Stimulated activated CD8-positive, alpha-beta memory T cell treated with anti-CD3 and anti-CD28 coated beads, Interleukin-4, amount 100 ng/mL, for 48 hours (primary cell): ENCODE measurements at places on chromosomes 4 and X.

- no peak for DNase-seq
Measured at GRCh38 chr4:108092288-108092687, 76.4 kb downstream of the LEF1 start.

DNA sequence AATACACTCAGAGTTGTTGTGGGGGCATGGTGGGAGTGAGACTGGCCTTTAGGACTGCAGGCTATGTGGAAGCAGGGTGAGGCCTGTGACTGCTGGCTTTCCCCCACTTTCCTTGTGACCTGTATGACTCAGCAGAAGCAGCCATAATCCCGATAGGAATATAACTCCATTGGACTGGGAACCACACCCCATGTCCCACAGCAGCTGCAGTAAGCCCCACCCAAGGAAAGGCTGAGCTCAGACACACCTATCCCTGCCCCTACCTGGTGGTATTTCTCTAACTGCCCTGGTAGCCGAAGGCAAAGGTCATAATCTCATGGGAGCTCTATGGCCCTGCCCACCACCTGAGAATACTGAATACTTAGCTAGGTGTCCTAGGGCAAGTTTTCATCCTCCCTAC lies 169.3 kb downstream of the GC start:
- DNase-seq = no peak

DNA sequence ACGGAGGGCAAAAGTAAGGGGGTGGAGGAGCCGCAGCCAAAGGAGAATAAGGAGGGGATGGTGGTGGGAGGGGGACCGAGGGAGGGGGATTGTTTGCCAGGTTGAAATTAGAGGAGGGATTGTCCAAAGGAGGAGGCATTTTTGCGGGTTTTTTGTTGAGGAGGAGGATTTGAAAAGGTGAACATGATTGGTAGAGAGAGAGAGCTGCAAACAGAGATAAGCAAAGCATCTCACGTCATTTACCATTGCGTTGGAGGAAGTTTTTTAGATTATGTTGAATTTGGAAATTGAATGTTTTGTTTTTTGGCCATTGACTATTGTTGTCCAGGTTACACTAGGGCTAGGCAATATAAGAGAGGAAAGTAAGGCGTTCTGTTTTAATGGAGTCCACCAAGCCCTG lies 54.5 kb upstream of the ABCB7 start:
- no peak for DNase-seq

DNA sequence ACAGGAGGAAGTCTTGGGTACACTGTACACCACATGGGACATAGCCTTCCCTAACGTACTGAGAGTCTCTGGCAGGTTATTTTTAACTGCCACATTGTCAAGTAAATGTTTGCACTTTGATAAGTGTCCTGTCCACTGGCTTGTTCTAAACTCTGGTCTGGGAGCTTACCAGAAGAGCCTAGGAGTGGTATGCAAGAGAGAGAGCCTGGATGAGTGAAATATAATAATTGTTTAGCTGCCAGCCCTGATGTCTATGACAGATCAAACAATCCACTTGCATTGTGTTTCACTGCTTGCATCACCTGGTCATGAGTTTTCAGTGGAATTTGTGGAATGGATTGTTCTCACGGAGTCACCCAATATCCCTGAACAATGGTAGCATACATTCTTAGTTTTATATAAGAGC lies 91.6 kb downstream of the SHROOM3 start:
- DNase-seq = no peak

GRCh38 chr4:147571036-147571770 lies 46.0 kb upstream of the TMEM184C start:
- no peak for DNase-seq

DNA sequence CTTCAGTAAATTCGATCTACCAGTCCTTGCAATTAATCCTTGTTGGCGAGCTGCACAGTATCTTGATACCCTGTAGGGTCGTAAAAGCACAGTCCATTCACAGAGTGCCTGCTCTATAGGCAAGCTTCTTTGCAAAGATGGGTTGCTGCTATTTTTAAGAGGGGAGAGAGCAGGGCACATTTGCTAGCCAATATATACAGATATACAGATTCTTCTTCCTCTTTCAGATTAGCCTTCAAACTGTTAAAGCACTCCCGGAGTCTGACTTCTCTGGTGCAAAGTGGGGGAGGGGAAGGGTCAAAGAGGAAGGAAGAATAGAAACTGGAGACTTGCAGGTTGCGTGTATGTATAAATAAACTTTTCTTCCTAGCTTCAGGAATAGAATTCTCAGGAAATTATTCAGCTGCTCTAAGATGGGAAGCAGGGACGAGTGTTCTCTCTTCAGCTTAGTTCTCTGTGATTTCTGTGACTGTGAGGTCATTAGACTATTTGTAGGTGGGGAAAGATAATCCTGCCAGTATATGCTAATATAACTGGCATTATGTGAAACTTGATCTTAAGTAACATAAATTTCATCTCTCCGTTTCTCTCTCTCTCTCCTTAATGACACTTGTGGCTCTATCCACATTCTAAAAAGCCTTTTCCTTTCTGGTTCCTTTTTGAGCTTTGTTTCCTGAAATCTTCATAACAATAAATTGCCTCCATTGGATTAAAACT lies at the start of gene CYSLTR1:
Gene CYSLTR1 (minus strand): TSS at position 242 of the 717 bp plus-strand sequence. CDS start 53,865 bp downstream, outside the sequence.
- DNase-seq = no peak

DNA sequence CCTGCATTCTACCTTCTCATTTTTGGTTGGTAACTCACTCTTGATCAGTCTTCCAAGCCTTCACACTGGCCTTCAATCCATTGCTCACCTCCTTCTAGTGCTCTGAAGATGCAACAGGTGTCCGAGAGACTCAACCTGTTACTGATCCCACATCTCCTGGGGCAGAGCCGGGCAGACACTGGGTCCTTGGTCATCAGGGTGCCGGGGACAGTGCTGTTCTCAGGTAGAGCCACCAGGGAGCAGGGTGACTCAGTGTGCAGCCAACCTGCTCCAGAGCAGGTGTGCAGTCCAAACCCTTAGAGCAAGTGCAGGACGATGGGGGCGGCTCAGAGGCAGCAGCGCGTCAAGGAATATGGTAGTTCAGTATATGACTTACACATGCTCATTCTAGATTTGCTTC lies 188.4 kb downstream of the DHX15 start:
- no peak for DNase-seq

GRCh38 chrX:117327373-117327772 lies 789.2 kb downstream of the KLHL13 start:
- DNase-seq = no peak

DNA sequence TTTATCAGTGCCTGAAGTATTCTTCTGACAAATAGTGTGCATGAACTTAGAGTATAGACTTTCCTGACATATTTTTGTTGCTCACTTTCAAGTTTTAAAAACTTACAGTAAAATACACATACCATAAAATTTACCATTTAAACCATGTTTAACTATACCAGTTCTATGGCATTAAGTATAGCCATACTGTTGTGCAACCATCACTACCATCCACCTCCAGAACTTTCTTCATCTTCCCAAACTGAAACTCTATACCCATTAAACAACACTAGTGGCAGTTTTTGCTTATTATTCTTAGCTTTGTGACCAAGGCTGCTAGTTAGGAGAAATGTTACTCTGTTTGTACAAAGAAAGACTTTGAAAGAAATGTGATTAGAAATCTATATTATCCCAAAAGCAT lies 25.8 kb downstream of the ATP7A start:
- DNase-seq = no peak

GRCh38 chr4:12729384-12729783 lies 754.8 kb downstream of the RAB28 start:
- DNase-seq = no peak

DNA sequence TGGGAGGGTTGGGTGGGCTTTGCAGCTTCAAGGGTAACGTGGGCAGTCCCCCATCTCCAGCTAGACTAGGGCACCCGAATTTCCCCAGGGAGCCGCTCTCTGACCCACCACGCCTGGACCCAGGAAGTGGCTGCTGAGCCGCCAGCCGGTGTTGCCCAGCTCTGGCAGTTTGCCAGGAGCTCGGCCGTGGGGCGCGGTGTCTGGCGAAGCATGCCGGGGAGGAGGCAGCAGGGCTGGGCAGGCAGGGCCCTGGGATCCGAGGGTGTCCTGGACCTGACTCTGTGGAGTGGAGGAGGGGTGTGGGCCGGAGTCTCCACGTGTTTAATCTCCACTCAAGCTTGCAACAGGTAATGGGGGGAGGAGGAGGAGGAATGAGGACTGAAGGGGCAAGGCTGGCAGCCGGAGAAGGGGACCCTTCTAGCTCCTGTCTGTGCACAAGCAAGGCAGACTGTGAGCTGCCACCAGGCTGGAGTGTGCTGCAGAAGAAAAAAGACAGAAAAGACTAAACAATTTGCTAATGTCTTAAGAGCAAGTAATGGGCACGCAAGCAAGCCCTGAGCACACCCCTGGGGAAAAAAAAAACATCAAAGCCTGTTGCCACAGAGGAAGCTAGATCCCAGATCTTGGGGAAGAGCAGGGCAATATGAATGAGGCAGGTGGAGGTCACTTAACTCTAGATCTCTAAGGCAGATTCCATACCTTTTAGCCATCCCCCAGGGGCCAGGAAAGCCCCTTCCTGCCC lies 2.4 kb downstream of the LONRF3 start:
- peak; percentile 33 for DNase-seq

- no peak for DNase-seq
Measured at GRCh38 chrX:70025464-70025863, 24.3 kb downstream of the AWAT2 start.

DNA sequence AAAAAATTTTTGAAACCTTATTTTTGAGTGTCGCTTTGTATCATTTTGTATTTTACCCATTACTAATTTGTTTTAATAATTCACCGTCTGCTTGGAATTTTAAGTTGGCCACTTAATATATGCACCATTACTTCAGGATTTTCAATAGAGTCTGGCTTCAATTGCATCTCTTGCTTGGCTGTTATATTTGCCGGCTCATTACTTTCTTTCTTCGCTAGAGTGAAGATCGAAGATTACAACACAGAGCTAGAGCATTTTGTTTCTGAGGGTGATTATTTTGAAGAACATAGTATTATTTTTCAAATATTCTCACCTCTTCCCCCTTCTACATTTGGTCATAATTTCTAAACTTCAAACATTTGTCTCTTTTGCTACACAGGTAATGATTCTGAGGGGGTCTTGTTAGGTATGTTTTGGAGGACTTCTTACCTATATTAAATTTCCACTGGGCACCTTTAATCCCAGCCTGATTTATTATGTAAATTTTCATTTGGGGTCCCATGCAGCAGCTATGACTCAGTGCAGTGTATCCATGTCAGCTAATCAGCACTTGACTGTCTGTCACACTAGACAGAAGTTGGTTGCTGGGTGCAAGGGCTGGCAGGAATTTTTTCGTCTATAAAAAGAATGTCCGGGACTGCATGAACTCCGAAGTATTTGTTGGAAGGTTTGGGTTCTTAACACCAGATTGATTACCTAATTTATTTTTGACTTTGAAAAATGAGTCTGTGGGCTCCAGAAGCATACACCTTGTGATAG lies 18.6 kb downstream of the TBC1D1 start:
- no peak for DNase-seq

- no peak for DNase-seq
Measured at GRCh38 chr4:27005501-27005900, 144.9 kb downstream of the STIM2 start.

DNA sequence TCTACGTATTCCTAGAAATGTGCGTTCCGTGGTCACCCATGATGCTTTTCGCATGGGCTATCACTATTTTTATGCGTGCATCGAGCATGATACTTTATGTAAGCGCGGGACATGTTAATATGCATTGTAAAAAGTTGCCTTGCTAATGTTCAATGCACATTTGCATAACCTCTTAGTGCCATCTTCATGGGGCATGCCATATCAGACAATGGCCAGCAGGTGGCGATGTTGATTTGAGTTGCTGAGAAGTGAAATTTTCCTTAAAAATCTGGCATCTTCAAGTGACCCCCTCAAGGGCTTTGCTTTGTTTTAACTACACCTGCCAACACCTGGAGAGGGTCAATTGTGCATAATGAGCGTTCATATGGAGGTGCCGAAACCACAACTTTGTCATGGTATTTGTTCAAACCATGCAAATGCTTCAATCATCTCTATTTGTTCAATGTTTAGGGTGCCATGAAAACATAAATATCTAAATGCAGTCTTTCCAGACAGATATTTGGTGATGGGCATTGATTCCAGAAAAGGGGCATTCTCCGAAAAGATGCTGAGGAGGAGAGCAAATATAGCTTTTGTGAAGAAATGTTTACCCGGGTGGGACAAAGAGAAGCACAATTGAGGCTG lies 833.9 kb upstream of the PRKX start:
- peak; percentile 44 for DNase-seq

DNA sequence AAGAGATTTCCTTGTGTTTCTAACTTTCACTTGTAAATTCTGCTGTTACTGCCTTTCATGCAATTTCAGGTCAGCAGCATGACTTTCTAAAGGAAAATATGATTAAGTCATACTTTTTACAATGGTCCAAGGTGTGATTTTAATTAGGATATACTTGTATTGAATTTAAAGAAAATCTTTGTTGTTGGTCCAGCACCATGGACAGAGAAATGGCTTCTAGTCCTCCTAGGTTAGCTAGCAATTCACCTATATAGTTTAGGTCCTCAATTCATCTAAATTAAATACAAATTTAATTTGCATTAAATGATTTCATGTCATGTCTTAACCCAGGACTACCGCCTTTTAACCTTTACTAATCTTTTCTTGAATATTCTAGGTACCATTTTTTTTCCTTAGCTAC lies 304.9 kb upstream of the RPS6KA3 start:
- no peak for DNase-seq

GRCh38 chr4:167987285-167987684 lies 105.1 kb upstream of the ANXA10 start:
- DNase-seq = no peak

DNA sequence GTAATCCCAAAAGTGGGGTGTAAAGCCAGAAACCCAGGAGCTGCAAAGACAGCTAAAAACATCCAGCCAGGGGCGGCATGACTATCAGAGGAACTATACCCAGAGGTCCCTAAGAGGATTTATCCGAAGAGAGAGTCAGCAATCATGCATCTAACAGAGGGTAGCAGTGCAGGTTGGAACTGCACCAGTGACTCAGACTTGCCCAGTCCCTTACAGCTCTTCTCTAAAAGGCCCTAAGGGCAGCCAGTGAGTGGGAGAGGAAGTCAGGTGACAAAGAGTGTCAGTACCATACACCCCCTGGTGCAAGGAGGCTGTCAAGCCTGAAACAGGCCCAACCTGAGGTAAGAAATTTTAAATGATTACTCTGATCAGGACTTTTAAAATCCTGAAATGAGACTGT lies 88.1 kb downstream of the CAMK2D start:
- peak; percentile 50 for DNase-seq

- no peak for DNase-seq
Measured at GRCh38 chr4:15197005-15197404, 194.7 kb downstream of the CPEB2 start.

- DNase-seq = no peak
Measured at GRCh38 chrX:140664939-140665338, 44.6 kb upstream of the LINC00632 start.

GRCh38 chr4:123545667-123546572 lies 149.3 kb downstream of the SPRY1 start:
- DNase-seq = no peak
